Regular cardiac myocyte (primary cell): ENCODE measurements at places on chromosomes 3 and 15. TPM values are rescaled to one million over a fixed set of nuclear protein-coding genes. Genes with fewer than 3 reads are reported as not detected.

DNAH1 gene
- 0.96 and 2.0 TPM in 2 replicates for total RNA-seq

KIAA1143 gene
- 16.9 and 22.0 TPM in 2 replicates for total RNA-seq

DMXL2 gene
- 11.7 and 28.5 TPM in 2 replicates for total RNA-seq

LINS1 gene
- 9.4 and 14.7 TPM in 2 replicates for total RNA-seq

SLC38A3 gene
- not detected in 2 replicates for total RNA-seq

ACTR8 gene
- 29.7 and 38.1 TPM in 2 replicates for total RNA-seq

HAPLN3 gene
- 6.9 and 9.0 TPM in 2 replicates for total RNA-seq

ASB14 gene
- not detected in 2 replicates for total RNA-seq

PEX5L gene
- total RNA-seq, result under 0.01 TPM in 2 replicates

PRTG gene
- total RNA-seq, result 1.9 and 2.3 TPM in 2 replicates

CX3CR1 gene
- under 0.01 TPM in 1 of 2 replicates, not detected in the other for total RNA-seq

ZMYND10 gene
- 0.58 and 0.85 TPM in 2 replicates for total RNA-seq

HSPBAP1 gene
- total RNA-seq, result 4.2 and 8.7 TPM in 2 replicates

FAM81A gene
- 0.28 and 0.38 TPM in 2 replicates for total RNA-seq

NMB gene
- total RNA-seq, result 4.6 and 7.3 TPM in 2 replicates

SSUH2 gene
- total RNA-seq, result not detected in 2 replicates

KIF7 gene
- 11.3 and 15.7 TPM in 2 replicates for total RNA-seq

DNAJA4 gene
- 3.4 and 4.8 TPM in 2 replicates for total RNA-seq

GOLGA8G gene
- not detected in 2 replicates for total RNA-seq

CD96 gene
- under 0.01 TPM in 2 replicates for total RNA-seq

SI gene
- not detected in 2 replicates for total RNA-seq

PLCB2 gene
- total RNA-seq, result under 0.01 and 0.38 TPM in 2 replicates

TGM4 gene
- total RNA-seq, result not detected in 2 replicates

SLC2A2 gene
- not detected in 2 replicates for total RNA-seq

SLTM gene
- 47.1 and 65.9 TPM in 2 replicates for total RNA-seq

CCDC13 gene
- total RNA-seq, result 0.19 TPM in 1 of 2 replicates, not detected in the other

ROPN1 gene
- total RNA-seq, result not detected in 2 replicates

VIPR1 gene
- 7.7 and 22.8 TPM in 2 replicates for total RNA-seq

THAP10 gene
- 3.4 and 5.2 TPM in 2 replicates for total RNA-seq

SEC11A gene
- 253 and 315 TPM in 2 replicates for total RNA-seq

CSPG4 gene
- 50.2 and 70.7 TPM in 2 replicates for total RNA-seq

CNBP gene
- 269 and 284 TPM in 2 replicates for total RNA-seq

RAB27A gene
- 8.2 and 9.6 TPM in 2 replicates for total RNA-seq

INSYN1 gene
- total RNA-seq, result 1.5 and 1.7 TPM in 2 replicates
